ENCODE measurements at places on chromosomes 5 and 9.

DNA sequence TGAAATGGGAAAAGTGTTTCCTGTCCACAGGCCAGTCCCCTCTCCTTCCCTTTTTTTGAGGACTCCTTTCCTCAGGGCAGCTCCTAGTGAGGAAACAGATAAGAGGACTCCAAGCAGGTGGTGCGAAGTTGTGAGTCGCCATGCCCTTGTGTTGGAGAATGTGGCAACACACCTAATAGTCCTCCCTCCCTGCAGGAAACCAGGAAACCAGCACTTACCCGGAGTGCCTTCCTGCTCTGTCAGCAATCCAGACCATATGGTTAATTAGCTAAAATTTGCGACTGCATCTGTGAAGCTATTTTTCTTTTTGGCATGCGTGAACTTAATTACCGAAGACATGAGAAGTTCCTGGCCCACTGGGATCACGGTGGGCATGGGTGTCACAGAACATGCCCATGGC lies 69.9 kb downstream of the TRIM32 start:
- no peak for DNase-seq

- DNase-seq: no peak
These were observed 29.0 kb downstream of the CXXC5 start for GRCh38 chr5:139676951-139677735.

GRCh38 chr9:75429531-75430475 lies 341.5 kb downstream of the OSTF1 start:
- no peak for DNase-seq

GRCh38 chr5:112968411-112969106 lies 8.0 kb upstream of the DCP2 start:
- no peak for DNase-seq

DNA sequence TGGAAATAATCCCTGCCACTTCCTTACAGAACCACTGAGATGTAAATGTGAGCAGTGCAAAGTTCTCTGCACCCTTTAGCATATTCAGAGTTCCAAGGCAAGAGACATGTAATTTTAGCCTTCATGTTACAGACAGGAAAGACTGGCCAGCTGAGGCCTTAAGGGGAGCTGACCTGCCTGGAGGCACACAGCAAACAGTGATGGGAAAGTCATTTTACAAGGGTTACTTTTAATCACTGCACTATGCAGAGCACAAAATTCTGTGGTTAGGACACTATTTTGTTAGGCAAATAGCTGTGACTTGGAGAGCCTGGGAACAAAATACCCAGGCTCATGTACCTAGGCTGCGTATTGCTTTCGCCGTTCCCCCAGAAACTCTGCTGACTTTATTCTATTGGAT lies 30.2 kb upstream of the TNIP1 start:
- no peak for DNase-seq

GRCh38 chr9:77953590-77953989 lies 78.0 kb downstream of the GNAQ start:
- no peak for DNase-seq
